Endothelial cell of umbilical vein (primary cell): ENCODE measurements at places on chromosomes 2 and 18. TPM values are rescaled to one million over a fixed set of nuclear protein-coding genes. Genes with fewer than 3 reads are reported as not detected.

GRCh38 chr2:1081451-1082225, 131.0 kb downstream of the SNTG2 start:
- no peaks in the 10 kb centered on the region for H3K36me3 ChIP-seq
- H3K27me3 ChIP-seq, result no peaks in the 10 kb centered on the region
- no peak overlapping the region for H3K27ac ChIP-seq
- no peak for DNase-seq
- H3K4me1 ChIP-seq, result no peaks in the 10 kb centered on the region
- no peak overlapping the region for H3K4me3 ChIP-seq

DNA sequence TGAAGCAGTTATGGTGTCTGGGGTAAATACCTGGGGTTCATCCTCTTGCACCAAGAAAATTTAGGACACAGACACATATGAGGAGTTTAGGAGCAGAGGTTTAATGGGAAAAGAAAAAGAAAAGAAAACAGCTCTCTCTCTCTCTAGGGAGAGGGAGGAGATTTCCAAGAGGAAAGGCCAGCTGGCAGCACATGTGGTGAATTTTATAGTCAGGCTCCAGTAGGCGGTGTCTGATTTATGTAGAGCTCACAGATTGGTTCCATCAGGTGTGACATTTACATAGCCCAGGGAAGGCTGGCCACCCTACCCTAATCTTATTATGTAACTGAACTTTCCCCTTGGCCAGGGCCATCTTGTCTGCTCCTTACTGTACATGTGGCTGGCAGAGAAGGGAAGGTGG, 297.5 kb upstream of the RGPD4 start:
- no peak for DNase-seq
- no peak overlapping the region for H3K4me3 ChIP-seq
- no peaks in the 10 kb centered on the region for H3K27me3 ChIP-seq
- H3K36me3 ChIP-seq, result no peaks in the 10 kb centered on the region
- no peaks in the 10 kb centered on the region for H3K4me1 ChIP-seq
- H3K27ac ChIP-seq, result no peak overlapping the region

DNA sequence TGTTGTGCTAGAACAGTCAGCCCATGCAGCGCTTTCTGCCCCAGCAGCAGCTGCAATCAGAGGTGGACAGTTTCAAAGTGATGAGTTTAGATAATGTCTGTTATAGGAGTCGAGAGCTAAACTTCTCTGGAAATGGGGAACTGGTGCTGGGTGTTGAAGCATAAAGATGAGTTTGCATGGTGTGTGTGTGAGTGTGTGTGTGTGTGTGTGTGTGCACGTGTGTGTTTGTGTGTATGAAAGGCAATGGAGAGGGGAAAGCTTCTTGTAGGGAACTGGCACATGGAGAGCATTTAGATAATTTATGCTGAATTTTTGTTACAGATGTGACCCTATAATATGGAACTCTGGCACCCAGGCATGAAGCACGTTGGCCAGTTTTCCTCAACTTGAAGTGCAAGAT, 22.7 kb downstream of the ICOS start:
- H3K27me3 ChIP-seq, result peaks cover 8% of the 10 kb centered on the region
- no peaks in the 10 kb centered on the region for H3K36me3 ChIP-seq
- H3K27ac ChIP-seq, result no peak overlapping the region
- DNase-seq, result no peak
- no peak overlapping the region for H3K4me3 ChIP-seq
- H3K4me1 ChIP-seq, result no peaks in the 10 kb centered on the region

GRCh38 chr2:5617358-5617757, 74.8 kb upstream of the SOX11 start:
- no peaks in the 10 kb centered on the region for H3K27me3 ChIP-seq
- H3K27ac ChIP-seq, result no peak overlapping the region
- H3K4me3 ChIP-seq, result no peak overlapping the region
- DNase-seq, result no peak
- H3K36me3 ChIP-seq, result no peaks in the 10 kb centered on the region

DNA sequence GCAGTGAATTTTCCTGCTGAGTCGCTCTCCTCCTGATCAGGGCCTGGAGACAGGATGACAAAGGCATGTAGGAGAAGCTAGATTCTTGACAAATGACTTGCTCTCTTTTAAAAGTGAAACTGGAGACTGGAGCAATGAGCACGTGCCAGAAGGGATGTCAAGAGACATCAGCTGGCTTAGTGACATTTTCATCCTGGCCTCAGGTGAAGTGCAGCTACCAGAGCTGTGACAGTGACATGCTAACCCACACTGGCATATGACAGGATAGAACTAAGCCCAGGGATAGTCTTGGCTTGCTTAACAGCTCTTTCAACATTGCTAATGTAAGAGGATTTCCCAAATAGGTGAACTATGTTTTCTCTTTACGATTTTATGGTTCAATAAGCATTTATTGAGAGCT, 757.5 kb upstream of the DDX18 start:
- DNase-seq, result no peak
- no peaks in the 10 kb centered on the region for H3K36me3 ChIP-seq
- H3K27me3 ChIP-seq, result no peaks in the 10 kb centered on the region
- no peak overlapping the region for H3K27ac ChIP-seq

GRCh38 chr2:144801766-144802165, 281.8 kb upstream of the ZEB2 start:
- no peaks in the 10 kb centered on the region for H3K27me3 ChIP-seq
- peak overlapping the region; percentile 16 for H3K27ac ChIP-seq
- DNase-seq, result peak; percentile 77
- H3K36me3 ChIP-seq, result no peaks in the 10 kb centered on the region

- H3K4me3 ChIP-seq, result no peak overlapping the region
- H3K27ac ChIP-seq, result no peak overlapping the region
- DNase-seq, result no peak
- H3K27me3 ChIP-seq, result peaks cover 2% of the 10 kb centered on the region
Measured at GRCh38 chr18:63506336-63506646, 29.5 kb downstream of the SERPINB5 start.

DNA sequence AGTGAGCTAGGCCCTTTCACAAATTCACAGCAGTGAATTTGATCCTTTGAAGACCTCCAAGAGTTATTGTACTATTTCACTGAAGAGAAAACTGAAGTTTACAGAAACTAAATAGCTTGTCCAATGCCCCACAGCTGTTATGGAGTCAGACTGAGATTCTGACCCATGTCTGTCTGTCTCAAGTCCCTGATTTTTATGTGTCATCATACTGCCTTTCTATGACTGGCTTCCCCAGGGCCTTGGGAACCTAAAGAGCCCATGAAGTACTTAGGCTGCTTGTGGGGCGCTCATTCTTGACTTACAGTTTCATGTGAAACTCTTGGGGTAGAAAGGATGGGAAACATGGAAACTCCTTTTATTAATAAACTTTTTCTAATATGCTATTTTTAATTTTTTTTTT, 107.7 kb downstream of the ATL2 start:
- H3K4me3 ChIP-seq, result no peak overlapping the region
- H3K27me3 ChIP-seq, result no peaks in the 10 kb centered on the region
- H3K36me3 ChIP-seq, result no peaks in the 10 kb centered on the region
- no peak for DNase-seq
- H3K27ac ChIP-seq, result no peak overlapping the region
- H3K4me1 ChIP-seq, result no peaks in the 10 kb centered on the region

DNA sequence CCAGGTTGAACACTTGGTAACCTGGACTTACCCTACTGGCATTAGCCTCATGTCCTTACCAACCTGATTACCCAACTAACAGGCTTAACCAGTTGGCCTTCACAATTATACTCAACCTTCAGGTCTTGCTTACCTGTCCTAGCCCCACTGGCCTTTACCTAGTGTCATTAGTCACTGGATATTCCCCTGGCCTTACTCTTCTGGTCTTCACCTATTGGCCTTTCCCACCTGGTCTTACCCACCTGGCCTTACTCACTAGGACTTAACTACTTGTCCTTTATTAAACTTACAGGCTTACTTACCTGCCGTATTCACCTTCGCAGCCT, 131.1 kb upstream of the ZSWIM2 start:
- no peak overlapping the region for H3K4me3 ChIP-seq
- no peaks in the 10 kb centered on the region for H3K27me3 ChIP-seq
- DNase-seq, result no peak
- H3K36me3 ChIP-seq, result no peaks in the 10 kb centered on the region
- H3K4me1 ChIP-seq, result no peaks in the 10 kb centered on the region

DNA sequence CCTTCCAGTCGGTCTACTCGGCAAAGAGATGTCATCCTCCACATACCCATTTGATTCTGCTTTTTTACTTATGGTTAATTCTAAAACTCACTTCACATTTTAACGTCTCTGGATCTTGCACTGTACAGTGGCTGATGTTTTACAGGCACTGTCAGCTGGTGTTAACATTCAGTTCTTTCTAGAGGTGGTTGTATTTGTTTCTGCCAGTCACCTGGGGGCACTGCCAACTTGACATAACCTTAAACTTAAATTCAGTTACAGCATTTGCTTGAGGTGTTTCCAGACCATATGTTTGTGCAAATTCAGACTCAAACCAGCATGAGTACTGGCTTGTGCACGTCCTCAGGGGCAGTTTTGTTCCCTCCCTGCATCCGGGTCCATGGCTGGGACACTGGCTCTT, 5.3 kb upstream of the TMEM185B start:
- no peak for DNase-seq
- no peak overlapping the region for H3K4me3 ChIP-seq
- H3K27me3 ChIP-seq, result no peaks in the 10 kb centered on the region
- H3K27ac ChIP-seq, result no peak overlapping the region
- H3K4me1 ChIP-seq, result peaks cover 5% of the 10 kb centered on the region

DNA sequence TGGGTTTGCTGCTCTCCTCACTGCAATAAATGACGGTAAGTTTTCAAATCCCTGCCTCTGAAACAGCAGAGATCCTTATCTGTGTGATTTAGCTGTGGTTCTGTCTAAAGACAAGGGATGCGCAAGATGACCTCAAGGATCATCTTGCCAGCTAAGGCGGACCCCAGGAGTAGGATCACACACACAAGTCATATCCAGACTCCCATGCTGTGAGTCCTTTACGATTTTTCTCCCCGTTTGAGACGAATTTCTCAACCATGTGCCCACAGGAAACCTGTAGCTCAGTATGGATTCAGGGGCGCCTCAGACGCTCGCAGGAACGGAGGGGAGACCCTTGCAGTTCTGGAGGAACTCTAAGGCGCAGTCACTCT, 11.1 kb upstream of the DCTN1 start:
- no peaks in the 10 kb centered on the region for H3K36me3 ChIP-seq
- H3K27me3 ChIP-seq, result no peaks in the 10 kb centered on the region

The MGAT4A gene
- total RNA-seq, result 42.2 and 47.6 TPM in 2 replicates

The BCL11A gene
- 0.88 and 0.92 TPM in 2 replicates for total RNA-seq

The IL36B gene
- not detected in 2 replicates for total RNA-seq

The LCT gene
- 0.07 TPM in 1 of 2 replicates, not detected in the other for total RNA-seq

The ERBB4 gene
- total RNA-seq, result 0.27 and 0.74 TPM in 2 replicates

The MYCN gene
- total RNA-seq, result 3.6 and 6.8 TPM in 2 replicates

The CREG2 gene
- total RNA-seq, result 0.88 and 2.0 TPM in 2 replicates
